ENCODE measurements at places on chromosomes 1 and 21.

GRCh38 chr1:60547821-60548220 is 474.3 kb upstream of the C1orf87 start:
- no peak for DNase-seq

DNA sequence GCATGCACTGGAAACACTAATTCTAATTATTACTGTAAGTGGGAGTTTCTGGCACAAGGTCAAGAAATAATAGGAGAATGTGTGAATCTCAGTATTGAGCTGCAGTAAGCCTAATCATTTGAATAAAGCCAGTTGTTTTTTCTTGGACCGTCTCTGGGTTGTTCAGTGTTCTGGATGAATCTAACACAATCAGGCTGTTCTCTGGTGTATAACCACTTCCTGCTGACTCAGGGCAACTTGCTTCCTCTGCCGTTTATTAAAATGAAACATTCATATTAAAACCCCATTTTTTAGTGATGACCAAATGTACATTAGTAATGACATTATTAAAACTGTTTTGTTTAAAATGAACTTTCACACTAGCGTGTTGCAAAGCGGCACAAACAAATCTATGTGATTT is 273.1 kb upstream of the SNX7 start:
- no peak for DNase-seq

- no peak for DNase-seq
Observed at GRCh38 chr1:12436817-12437599, 181.0 kb downstream of the DHRS3 start.

DNA sequence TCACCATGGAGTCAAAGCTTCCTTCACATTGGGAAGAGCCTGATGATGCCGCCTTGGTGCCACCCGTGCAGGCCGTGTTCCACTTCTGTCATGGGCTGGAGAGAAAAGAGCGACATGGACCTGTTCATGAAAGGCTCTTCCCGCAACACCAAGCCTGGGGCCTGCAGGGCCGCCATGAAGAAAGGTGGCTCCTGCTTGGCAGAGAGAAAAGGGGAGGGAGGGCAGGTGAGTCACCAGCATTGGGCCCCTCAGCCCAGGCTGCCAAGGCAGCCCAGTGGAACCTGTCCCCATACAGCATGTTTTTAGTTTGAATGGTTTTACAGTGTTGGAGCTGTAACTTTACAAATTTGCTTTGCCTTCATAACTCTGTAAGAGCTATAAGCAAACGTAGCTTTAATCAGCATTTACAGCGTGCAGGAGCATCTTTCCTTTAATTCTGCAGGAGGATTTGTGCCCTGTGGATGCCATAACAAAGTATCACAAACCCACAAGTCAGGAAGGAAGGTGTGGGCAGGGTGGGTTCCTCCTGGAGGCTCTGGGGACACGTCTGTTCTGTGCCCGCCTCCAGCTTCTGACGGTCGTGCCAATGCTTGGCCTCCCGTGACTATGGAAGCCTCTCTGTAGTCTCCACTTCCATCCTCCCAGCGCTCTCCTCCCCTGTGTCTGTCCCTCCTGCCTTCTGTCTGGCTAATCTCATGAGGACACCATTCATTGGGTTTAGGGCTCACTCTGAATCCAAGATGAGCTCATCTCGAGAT is 49.1 kb downstream of the RIPK4 start:
- DNase-seq, result no peak

- DNase-seq, result no peak
Observed at GRCh38 chr1:8858888-8859706, 19.4 kb downstream of the ENO1 start.

All from stimulated activated CD8-positive, alpha-beta memory T cell treated with anti-CD3 and anti-CD28 coated beads, Interleukin-2, amount 100 ng/mL, for 1 hour (primary cell).